ENCODE measurements at places on chromosomes 6 and 20.
A peak's percentile ranks its signal among the peaks of the same experiment; 100 is the strongest.

GRCh38 chr6:140581601-140582000 lies 1207.2 kb upstream of the CITED2 start:
- no peak for DNase-seq

- no peak for DNase-seq
Measured at GRCh38 chr20:3121271-3121911, 36.9 kb upstream of the AVP start.

DNA sequence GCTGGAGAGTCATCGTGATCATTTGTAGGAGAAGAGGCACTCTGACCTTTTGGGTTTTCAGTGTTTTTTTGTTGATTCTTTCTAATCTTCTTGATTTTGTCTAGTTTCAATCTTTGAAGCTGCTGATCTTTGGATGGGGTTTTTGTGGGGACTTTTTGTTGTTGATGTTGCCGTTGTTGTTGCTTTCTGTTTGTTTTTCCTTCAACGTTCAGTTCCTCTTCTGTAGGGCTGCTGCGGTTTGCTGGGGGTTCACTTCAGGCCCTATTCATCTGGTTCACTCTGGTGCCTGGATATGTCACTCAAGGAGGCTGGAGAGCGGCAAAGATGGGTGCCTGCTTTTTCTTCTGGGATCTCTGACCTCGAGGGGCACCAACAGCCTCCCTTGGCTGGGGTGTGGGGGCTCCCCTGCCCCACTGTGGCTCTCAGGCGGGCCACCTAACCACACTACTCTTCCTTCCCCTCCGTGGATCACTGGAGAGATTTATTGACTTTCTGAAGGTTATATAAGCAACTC lies 21.5 kb upstream of the TMEM244 start:
- no peak for DNase-seq

- DNase-seq: no peak
Measured at GRCh38 chr20:59301343-59302007, 1.1 kb downstream of the EDN3 start.

DNA sequence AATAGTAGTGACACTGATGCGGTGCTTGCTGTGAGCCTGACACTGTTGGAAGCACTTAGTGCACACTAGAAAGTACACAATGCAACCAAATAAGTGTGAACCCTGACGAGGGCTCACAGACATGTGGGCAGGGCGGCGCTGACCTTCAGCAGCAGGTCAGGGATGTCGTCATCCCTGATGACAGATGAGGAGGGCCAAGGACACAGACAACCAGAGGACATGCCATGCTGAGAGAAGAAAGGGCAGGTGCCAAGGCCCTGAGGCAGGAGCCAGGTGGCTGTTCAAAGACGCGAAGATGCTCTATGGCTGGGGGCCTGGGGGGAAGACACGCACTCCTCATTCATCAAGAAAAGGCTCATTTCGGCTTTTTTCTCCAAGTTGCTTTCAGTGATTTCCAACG lies 176.4 kb upstream of the CST7 start:
- DNase-seq: no peak

- DNase-seq: peak; percentile 25
Measured at GRCh38 chr20:51542571-51543421, at the start of gene NFATC2. TSS of gene NFATC2 (minus strand) at chr20:51542719. CDS start at chr20:51542499, 220 bp downstream.

DNA sequence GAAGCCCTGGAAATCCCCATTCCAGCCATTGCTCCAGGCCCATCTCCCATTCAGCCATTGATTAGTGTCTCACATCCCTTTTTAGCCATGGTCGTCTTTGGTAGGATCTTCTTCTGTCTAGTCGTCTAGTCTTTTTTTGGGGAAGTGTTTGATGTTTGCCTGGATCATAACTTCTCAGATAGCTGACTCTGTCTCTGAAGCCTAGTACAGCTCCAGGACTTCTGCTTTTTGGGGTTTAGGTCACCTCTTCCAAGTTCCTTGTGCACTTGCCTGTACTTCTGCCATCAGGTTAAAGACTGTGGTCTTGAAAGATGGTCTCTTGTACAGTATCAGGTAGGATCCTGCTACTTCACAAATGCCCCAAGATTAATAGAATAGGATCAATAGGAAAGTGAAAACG lies 553.5 kb downstream of the PKHD1 start:
- no peak for DNase-seq

- DNase-seq: no peak
Measured at GRCh38 chr6:125747589-125748405, 1.6 kb upstream of the HEY2 start.

DNA sequence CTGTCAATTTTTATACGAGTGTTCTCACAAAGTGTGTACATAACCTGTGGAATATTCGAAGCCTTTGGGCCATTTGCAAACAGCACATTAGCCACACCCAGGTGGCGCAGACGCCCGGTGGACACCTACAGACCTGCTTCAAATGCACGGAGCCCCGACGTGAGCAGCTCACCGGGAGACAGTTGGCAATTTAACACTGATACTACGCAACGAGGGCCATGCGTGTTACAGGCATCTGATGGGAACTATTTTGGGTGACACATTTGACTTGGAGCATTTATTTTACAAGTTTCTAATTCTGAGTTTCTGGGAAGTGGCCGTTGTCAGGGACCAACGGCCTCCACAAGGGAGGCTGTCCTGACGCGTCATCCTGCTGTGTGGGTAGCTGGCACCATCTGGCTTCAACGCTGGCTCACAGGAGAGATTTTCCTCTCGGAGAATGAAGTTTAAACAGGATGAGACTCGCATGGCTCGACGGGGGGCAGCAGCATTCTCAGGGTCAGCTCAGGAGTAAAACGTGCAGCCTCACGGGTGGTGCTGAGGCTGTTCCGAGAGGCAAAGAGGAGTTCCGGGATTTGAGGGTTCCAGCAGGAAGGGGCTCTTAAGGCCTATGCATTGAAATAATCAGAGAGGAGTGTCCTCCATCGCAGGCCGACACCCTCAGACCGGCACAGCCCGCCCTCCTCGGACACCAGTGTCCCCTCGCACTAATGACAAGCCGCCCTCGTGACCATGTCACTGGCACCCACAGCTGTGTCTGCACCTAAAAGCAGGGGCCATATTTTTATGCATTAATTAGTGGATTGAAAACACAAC lies 207.4 kb downstream of the DLL1 start:
- no peak for DNase-seq

GRCh38 chr6:34476921-34477320 lies 11.0 kb downstream of the PACSIN1 start:
- no peak for DNase-seq

GRCh38 chr6:157709555-157709954 lies 113.5 kb upstream of the SNX9 start:
- no peak for DNase-seq

DNA sequence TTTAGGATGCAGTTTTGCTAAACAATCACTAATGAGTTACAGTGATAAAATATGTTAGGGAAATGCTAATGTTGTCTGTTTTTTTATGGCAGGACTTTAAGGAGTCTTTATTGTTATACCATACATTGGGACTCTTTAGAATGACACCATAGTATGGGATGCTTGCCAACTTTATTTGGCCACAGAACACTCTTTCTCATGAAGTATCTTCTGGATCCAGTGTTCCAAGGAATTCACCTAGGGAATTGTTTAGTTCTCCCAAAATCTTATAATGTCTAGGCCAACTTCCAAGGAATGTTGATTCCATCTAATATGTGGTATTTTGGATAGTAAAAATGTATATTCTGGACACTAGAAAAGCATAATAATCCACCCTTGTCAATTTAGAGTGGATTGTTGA lies 3.3 kb downstream of the RIN2 start:
- DNase-seq: no peak

- DNase-seq: no peak
Measured at GRCh38 chr6:45012687-45013086, 315.4 kb upstream of the RUNX2 start.

DNA sequence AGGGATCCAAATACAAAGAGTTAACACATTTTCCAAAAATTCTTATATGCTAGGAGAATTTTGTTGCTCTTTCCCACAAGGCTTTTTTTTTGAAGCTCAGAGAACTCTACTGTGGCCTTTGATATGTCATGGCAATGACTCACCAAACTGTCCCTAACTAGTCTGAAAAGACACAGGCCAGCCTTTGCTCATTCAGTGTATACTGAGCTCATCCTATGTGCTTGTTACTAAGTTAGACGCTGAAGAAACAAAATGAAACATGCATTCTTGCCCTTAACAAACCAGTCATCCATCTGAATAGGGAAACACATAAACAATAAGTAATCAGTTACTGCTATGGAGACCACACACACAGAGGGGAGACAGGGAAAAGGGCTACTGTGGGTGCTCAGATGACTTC lies 291.8 kb downstream of the FOXC1 start:
- DNase-seq: no peak

DNA sequence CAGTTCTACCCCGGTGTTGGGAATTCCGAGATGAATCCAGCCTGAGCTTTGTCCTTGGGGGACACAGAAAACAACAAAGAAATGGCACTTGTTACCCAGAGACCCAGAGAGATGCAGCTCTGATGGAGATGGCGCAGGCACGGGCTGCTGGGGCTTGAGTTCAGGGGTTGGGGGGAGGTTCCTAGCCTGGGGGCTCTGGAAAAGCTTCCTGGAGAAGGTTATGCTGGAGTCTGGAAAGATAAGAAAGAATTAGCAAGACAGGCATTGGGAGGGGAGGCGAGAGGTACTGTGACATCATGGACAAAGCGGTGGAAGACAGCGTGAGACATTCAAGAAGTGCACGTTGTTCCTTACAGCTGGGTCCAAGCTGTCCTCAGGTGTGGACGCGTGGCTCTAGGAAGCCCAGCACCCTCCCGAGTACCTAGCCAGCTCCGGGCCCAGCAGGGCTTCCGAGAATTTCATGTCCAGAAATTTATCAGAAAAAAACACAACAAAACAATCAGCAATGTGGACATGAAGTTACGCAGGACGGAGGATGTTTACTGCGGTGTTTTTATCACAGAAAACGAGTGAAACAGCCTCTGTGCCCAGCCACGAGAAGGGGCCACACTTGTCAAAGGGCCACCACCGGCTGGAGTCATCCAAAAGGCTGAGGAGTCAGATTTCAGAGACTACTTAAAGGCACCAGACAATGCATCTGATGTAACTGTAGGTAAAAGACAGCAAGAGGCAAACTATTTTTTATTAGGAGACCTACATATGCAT lies 39.5 kb downstream of the C20orf203 start:
- DNase-seq: no peak

- no peak for DNase-seq
Measured at GRCh38 chr6:143176090-143177021, 115.7 kb downstream of the AIG1 start.

GRCh38 chr6:159325476-159325875 lies 156.3 kb downstream of the FNDC1 start:
- DNase-seq: no peak

DNA sequence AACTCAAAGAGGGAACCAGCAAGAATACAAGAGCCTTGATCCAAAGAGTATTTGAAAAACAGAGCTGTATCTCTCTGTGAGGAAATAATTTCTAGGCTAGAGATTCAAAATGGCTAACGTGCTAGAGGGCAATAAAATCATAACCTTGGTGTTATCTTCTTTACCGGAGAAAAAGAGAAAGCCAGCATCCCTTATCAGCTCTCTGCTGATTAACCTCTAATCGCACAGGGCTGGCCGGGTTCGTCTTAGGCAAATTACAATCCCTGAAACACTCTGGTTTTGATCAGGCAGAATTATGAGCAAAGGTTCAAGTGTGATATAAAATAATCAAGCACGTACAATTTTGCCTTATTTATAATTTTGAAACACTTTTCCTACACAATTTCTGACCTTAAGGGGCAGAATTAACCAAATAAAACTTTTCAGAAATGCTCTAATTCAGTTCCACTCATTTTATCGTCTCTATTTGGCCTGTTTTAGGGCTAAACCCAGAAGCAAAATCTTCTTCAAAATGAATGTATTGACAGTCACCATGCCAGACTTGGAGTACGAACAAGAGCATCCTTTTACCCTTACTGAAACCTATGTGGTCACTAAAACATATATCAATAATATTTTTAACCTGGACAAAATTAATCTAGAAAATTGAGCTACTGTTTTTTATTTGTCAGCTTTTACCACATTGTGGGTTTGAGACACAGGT lies 13.7 kb downstream of the PSMB9 start:
- no peak for DNase-seq

DNA sequence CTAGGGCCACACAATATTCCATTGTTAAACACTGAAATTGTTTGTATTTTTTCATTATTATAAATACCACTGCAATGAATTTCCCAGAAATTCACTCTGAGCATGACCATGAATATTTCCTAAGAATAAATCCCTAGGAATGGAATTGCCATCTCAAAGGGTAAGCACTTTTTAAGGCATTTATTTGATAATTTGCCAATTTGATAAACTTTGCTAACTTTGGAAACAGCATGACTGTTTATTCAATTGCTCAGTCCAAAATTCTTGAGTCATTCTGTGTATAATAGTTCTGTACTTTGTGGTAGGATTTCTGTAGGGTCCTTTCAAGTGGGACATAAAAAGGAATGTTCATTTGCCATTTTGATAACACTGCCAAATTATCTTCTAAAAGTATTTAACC lies 44.2 kb upstream of the TOX2 start:
- no peak for DNase-seq

- DNase-seq: no peak
Measured at GRCh38 chr6:48423640-48424365, 312.8 kb upstream of the PTCHD4 start.

DNA sequence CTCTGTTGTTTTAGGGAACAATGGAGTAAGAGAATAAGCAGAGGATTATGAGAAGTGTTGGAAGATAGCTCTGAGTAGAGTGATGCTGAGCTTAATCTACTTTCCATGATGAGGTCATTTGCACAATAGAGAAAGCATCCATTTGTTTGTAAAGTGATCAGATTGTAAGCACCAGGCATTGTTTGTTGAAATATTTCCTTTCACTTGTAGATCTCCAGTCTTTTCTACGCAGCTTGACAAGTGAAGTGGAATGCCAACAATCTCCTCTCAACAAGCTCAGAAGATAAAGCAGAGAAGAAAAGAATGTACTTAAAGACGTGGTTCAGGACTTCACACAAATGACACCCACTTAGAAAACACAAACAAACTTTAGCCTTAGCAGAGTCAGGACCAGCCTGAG lies 80.1 kb upstream of the MARCKS start:
- DNase-seq: no peak

DNA sequence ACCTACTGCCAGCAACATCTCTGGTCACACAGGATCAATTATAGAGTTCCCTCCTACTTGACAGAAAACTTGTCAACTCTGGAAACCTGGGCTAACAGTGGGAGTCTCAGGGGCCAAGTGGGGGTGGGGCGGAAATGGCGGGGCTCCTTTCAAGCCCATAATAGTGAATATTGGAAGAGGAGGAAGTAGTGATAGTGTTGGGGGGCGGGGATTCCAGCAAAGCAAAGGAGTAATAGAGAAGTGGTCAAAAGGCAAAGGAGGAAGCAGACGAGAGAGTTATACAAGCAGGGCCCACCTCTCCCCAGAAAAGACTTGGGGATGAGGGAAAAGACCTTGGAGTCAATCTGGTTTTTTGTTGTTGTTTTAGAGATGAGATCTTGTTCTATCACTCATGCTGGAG lies 2.1 kb downstream of the DEF6 start:
- no peak for DNase-seq

- no peak for DNase-seq
Measured at GRCh38 chr20:24866008-24866407, 83.1 kb upstream of the CST7 start.

Data from activated CD4-positive, CD25-positive, alpha-beta regulatory T cell (primary cell).